Right forelimb (tissue), 1 donor: ENCODE measurements at places on chromosomes 4 and X.

- DNase-seq, result no peak
Observed at GRCh38 chr4:187090401-187090800, 366.7 kb upstream of the FAT1 start.

DNA sequence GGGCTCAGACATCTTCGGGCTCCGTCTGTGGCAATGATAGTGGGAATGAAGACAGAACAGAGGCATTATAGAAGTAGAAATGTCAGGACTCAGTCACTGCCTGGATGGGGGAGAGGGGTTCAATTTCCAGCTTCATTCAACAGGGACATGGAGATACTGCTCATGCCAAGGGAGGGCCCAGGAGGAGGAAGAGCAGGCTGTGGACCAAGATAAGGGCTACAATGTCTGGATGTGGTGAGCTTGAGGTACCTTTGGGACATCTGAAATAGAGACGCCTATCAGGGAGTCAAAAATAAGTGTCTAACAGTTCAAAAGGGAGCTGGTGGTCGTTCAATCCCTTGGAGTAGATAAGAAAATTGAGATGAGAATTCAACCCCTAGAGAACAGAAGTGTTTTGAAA lies 34.5 kb downstream of the ELF4 start:
- DNase-seq, result no peak

DNA sequence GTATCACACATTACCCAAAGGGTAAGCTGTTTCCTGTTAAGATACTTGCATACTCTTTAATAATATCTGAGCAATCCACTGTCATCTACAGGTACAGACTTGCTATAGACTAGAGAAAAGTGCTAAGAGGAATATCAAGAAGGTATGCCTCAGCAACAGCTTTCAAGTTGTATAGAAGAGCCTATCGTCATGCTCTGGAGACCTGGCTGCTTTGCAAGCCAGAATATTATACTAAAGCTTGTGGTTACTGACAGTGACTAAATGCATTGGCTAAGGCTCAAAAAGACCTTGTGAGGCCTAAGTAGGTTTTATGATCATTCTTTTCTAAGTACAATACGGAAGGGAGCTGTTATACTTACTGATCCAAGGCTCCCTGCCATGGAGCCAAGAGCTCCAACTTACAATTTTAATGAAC lies 11.3 kb downstream of the LAMP2 start:
- no peak for DNase-seq

GRCh38 chr4:61202638-61203435 lies 2.7 kb downstream of the ADGRL3 start:
- peak; percentile 70 for DNase-seq

GRCh38 chr4:52951016-52951415 lies 88.9 kb downstream of the RASL11B start:
- no peak for DNase-seq

- peak; percentile 79 for DNase-seq
Observed at GRCh38 chr4:151325111-151325948, at the start of gene SH3D19. TSS of gene SH3D19 (minus strand) at chr4:151325605. CDS start at chr4:151325352, 253 bp downstream.

DNA sequence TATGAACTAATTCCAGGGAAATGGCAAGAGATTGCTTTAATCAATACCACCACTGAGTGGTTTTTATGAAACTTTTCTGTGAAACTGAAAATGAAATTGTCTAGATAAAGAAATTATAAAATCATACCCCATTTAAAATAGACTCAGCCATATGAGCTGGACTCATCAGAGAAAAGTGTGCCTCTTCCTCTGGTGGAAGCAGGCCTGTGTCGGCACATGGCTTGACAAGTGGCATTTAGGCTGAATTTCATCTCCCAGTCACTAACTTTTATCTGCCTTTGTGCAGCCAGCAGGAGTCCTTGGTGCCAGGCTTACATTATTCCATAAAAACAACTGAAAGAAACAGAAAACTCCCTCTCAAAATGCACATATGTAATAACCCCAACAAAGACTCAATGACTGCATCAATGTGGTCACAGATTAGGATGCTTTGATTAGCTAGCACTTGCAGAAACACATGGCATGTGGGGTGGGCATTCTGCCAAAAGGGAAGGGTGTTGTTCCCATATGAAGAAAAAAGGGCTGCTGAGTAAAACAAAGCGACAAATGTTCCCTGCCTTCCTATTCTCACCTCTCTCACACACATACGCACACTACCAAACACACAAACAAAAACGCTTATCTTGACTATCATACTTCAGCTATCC lies 232.3 kb downstream of the PABPC4L start:
- DNase-seq, result peak; percentile 50

DNA sequence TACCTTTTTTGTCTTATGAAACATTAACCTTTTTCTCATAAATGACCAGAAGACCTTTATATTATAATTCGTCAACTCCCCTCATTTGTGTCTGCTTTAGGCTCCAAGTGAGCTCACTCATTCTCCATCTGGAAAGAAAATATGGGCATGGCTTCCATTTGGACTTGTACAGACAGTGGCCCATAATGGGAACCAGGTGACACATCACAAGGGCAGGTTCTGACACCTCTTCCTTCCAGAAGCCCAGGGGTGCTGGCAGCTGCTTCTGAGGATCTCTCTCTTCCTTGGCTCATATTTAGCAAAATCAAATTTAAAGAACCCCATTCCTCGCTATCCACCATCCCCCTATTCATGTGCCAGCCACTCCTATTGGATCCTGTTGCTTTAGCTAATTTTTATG lies 69.6 kb downstream of the CD38 start:
- no peak for DNase-seq

GRCh38 chrX:117713411-117713810 lies 403.2 kb downstream of the KLHL13 start:
- no peak for DNase-seq

DNA sequence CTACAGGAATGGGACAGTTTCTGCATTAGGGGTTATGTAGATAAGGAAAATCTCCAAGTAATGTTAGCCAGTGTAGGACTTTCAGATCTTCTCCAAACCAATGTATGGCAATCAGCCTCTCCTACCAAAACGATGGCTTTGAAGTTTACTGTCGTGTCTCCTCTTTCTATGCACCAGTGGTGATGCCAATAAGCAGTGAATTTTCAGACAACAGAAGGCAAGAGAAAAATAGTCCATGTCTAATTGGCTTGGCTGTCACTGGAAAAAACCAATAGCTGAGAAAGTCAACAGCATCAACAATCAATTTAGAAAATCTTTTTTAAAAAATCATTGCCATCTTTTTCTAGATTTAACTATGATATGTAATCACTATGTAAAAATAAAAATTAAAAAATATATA lies 35.0 kb downstream of the LIMCH1 start:
- no peak for DNase-seq
